ENCODE measurements at places on chromosomes 6 and 20. TPM values are rescaled to one million over a fixed set of nuclear protein-coding genes. Genes with fewer than 3 reads are reported as not detected.
A peak's percentile ranks its signal among the peaks of the same experiment; 100 is the strongest.

- no peak for DNase-seq
Observed at GRCh38 chr6:170487707-170488329, 65.3 kb downstream of the PSMB1 start.

- DNase-seq = peak; percentile 90
Observed at GRCh38 chr6:157761331-157761921, 61.6 kb upstream of the SNX9 start.

- DNase-seq = no peak
Observed at GRCh38 chr6:160766657-160766988, 64.6 kb downstream of the PLG start.

DNA sequence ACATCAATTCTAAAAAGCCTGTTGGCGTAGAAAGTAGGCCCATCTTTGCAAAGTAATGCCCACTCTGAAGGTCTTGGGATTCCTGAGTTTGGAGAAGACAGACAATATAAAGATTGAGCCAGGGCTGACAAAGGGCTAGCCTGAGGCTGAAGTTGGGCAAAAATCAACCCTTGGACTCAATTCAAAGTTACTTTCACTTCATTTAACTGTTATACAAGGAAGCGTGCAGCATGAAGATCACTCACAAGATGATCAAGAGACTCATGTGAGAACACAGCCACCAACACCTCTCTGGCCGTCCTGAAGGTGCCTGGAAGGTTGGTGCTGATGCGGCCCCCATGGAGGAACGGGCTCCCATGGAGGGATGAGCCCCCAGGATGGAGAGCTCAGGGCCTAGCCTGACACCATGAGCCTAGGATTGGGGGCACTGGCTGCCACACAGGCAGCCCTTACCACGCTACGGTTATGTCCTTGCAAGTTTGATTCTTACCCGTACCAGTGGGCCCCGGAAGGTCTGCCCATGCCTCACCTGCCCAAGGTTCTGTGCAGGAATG lies 26.6 kb downstream of the FOXC1 start:
- DNase-seq = no peak

GRCh38 chr20:36823121-36823520 lies 49.6 kb upstream of the DSN1 start:
- DNase-seq = peak; percentile 28

- no peak for DNase-seq
Observed at GRCh38 chr6:153172815-153173214, 41.7 kb upstream of the RGS17 start.

DNA sequence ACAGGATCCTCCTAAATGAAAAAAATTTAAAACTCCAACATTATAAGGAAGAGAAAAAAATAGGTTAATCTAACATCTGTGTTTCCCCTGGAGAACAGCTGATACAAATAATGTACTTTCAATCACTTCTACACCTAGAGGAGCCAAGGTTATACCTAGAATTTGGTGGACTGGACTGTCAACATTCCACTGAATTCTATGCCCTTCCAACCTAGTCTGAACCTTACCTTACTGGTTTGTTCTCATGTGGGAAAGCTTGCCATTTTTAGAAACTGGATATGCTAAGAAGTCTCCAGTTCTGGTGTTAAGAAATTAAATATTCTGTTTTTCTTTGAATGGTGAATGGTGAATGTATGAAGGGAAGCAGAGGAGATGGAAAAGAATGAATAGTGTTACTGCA lies 162.4 kb downstream of the DST start:
- no peak for DNase-seq

- DNase-seq = peak; percentile 55
Observed at GRCh38 chr20:32898729-32899128, 40.0 kb downstream of the EFCAB8 start.

GRCh38 chr6:137430954-137431353 lies 63.2 kb downstream of the OLIG3 start:
- no peak for DNase-seq

DNA sequence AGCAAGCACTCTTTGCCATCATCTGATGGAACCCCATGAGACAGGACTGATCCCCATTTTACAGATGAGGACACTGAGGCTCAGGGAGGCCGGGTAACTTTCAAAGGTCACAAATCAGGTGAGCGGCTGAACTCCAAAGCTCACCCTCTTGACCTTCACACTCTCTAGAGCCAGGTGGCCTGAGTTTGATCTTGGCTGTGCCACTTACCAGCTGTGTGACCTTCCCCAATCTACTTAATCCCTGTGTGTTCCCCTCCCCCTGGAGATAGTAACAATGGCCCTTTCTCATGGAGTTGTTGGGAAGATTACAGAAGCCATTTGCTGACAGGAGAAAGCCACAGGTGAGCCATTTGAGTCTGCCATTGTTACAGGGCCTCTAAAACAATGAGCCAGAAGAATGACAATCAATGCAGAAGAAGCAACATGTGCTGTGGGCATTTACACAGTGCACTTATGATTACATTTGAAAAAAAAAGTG lies 34.5 kb downstream of the BMP7 start:
- DNase-seq = no peak

DNA sequence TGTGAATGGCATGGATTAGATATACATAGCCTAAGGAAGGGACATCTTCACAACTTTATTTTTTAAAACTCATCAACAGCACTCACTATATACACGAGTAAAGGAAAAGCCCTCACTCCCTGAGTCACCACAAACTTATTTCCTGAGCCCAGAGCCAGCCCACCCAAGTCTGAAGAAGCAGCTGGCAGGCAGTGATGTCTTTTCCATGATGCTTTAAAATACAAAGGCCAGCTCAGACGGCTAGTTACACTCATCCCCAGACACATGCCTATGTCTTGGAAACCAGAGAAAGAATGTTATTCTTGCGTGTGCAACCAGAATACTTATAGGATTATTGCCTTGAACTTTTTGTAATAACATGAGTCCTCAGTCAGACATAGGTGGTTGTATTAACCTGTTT lies 114.4 kb downstream of the ADGRG6 start:
- DNase-seq = peak; percentile 99

GRCh38 chr6:166772518-166772917 lies 145.5 kb upstream of the RPS6KA2 start:
- no peak for DNase-seq

DNA sequence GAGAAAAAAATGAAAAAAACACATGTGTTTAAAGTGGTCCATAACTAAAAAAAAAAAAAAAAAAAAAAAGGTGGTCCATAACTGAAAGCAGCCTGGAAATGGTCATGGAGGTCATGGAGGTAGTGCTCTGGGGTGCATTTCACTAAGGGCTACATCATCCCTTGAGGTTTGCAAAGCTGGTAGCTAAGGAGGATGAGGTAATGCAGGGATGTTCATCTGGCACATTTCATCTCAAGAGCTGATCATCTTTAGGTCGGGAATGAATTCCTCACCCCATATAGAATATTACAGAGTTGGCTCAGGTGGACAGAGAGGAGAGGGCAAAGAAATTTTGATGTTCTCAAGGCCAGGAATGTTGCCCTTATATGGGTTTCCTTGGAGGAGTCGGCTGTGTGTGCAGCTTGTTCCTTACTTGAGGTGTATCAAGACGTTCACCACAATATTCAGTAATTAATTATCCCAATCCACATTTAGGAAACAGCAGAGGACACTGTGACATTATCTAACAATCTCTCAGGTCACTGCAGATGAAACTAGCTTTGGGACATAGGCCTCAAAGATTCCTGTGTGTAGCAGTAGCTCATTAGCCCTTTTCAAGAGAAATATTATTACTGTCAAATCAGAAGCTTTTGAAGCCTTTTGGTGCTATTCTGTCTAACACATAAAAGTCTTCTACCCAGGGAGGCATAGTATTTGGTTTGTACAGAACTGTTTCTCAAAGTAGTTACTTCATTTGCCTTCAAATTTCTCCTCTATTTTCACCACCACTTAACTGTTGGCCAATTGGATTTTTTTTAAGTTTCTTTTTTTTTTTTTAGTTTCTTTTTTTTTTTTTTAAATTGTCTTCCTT lies 46.8 kb downstream of the CYP24A1 start:
- no peak for DNase-seq

The LAMP5 gene
- 0.92 TPM for polyA plus RNA-seq

The HLA-DQB1 gene
- not detected for polyA plus RNA-seq

The SLC35F1 gene
- polyA plus RNA-seq = 0.41 TPM
